ENCODE measurements at places on chromosomes 2 and 18.

GRCh38 chr18:31657823-31658669 is 26.3 kb downstream of the B4GALT6 start:
- no peak for DNase-seq

DNA sequence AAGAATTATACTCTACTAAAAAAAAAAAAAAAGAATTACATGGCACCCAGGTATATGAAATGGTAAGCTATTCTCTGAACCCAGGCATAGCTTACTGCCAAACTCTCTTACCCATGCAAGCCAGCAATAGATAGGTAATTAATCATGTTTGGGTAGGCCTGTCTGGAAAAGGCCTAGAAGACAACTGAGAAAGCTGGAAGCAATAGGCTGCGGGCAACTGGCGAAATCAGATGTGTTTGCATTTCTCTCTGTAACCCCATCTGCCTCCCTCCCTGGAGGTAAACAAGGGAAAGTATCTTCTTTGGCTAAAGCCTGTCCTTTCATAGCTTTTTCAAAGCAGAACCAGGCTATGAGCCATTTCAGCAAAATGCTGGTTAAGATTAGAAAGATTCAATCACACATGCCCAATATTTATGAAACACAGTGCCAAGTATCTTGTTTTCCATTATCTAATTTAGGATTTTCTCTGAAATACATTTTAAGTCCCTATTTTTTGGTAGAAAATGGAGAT is 934.8 kb upstream of the DDX18 start:
- DNase-seq: no peak

GRCh38 chr2:6957910-6958615 is 40.9 kb downstream of the RNF144A start:
- DNase-seq: no peak

DNA sequence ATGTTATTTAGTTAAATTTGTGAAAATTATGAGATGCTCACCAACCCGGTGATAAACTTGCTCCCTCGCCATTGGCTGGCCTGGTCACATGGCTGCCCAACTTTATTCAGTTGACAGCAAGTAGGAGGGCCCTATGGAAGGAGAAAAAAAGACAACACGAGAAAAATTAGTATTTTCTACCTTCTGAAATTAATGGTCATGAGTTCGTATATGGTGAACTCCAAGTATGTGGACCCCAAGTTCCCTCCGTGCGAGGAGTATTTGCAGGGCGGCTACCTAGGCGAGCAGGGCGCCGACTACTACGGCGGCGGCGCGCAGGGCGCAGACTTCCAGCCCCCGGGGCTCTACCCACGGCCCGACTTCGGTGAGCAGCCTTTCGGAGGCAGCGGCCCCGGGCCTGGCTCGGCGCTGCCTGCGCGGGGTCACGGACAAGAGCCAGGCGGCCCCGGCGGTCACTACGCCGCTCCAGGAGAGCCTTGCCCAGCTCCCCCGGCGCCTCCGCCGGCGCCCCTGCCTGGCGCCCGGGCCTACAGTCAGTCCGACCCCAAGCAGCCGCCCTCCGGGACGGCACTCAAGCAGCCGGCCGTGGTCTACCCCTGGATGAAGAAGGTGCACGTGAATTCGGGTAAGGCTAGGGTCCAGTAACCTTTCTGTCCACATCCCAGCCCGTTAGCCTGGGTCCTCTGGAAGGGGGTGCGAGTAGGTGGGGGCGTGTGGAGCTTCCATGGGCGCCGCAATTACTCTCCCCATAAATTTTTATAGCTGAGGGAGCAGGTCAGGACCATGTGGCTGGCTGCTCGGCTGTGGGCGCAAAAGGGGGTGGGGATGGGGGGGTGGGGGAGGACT is at the start of gene HOXD4:
Gene HOXD4, plus strand, starts transcription at position 109 of the 846 bp plus-strand sequence. Its CDS starts 84 bp downstream, at position 193.
- DNase-seq: peak; percentile 73

GRCh38 chr2:109594246-109594885 is 19.4 kb downstream of the SEPTIN10 start:
- no peak for DNase-seq

- DNase-seq: no peak
Observed at GRCh38 chr2:46564350-46564749, 85.0 kb downstream of the TMEM247 start.

- no peak for DNase-seq
Observed at GRCh38 chr2:172437419-172438341, 10.3 kb downstream of the ITGA6 start.

DNA sequence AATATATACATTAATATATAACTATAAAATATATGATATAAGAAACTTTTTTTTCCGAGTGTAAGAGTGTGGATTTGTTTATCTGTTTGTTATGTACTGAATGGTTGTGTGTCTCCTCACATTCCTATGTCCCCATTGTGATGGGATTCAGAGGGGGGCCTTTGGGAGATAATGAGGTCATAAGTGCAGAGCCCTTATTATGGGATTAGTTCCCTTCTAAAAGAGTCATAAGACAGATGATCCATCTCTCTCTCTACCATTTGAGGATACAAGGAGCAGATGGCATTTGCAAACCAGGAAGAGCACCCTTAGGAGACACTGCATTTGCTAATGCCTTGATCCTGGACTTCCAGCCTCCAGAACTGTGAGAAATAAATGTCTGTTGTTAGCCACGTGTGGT is 30.3 kb upstream of the SAP130 start:
- no peak for DNase-seq

- DNase-seq: peak; percentile 3
Observed at GRCh38 chr2:85264471-85264870, 63.3 kb downstream of the TGOLN2 start.

DNA sequence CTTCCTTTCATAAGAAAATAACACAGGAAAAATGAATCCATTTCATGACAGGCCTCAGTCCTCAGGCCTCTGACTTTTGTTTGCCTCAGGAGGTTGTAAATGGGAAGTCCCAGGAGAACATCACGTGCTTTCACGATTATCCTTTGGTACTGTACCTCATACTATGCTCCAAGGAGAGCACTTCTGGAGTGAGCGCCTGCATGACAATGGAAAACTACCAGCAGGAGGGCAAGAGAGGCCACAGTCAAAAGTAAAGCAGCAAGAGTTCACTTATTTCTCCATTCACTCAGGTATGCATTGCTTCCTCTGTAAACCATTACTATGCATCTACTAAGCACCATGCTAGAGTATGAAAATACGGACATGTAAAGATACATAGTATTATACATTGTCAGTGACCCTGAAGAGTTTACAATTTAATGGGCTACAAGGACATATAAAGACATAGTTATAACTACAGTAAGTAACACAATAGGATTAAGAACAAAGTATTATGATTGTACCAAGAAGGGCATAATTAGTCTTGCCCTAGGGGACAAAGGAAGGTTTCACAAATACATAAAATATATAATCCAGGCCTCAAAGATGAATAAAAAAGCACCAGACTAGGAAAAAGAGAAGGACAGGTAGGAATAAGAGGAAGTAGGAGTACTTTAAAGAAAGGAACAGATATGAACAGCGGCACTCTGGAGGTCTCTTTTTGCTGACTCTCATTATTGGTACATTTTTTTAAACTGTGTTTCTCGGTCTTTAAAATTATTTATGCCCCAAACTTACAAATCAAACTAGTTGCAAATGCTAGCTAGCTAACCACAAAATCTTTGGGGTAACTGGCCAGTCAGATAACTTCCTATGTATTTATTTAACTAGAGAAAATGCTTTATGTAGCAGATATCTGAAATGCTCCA is 806.7 kb downstream of the NRXN1 start:
- no peak for DNase-seq

GRCh38 chr2:21282515-21282898 is 158.7 kb downstream of the TDRD15 start:
- DNase-seq: no peak

DNA sequence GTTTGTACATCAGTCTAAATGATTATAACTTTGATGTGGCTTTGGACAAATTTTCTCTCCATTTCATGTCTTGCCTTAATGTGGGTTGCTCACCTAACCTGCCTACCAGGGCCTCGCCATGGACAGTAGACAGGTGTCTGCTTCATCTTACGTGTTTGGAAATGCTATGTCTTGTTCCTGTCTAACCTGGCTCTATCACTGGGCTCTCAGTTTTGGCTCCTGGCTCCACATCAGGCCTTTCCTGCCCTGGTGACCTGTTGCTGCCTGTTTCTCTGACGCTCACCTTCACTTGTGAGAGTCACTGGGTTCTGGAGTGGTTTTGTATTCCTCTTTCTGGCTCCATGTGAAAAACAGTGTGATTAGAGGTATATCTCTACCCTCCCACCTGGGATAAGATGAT is 65.9 kb downstream of the PHLPP1 start:
- DNase-seq: no peak

- DNase-seq: no peak
Observed at GRCh38 chr2:230668939-230669303, 43.7 kb upstream of the CAB39 start.

DNA sequence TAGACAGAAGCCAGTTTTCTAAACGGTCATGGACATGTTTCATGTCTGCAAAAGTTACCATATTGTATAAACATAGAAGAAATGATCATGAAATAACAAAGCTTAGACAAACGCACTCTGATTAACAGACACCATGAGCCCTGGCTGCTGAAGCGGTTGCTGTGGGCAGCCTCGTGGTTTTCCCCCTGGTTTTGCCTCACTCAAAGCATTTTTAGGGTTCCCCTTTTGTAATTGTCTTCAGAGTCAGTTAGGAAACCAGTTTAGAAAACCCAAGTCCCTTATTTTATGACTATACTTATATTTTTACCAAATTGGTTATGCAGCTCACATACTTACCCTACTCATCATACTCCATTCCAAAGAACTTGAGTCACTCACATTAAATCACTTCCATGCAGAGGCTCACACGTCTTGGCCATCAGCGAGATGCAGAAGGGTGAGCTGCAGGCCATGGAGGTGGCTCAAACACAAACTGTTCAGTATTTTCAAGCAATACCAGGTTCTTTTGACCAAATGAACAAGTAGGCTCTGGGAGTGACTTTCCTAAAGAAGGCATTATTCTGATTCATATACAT is 105.6 kb upstream of the SALL3 start:
- DNase-seq: no peak

DNA sequence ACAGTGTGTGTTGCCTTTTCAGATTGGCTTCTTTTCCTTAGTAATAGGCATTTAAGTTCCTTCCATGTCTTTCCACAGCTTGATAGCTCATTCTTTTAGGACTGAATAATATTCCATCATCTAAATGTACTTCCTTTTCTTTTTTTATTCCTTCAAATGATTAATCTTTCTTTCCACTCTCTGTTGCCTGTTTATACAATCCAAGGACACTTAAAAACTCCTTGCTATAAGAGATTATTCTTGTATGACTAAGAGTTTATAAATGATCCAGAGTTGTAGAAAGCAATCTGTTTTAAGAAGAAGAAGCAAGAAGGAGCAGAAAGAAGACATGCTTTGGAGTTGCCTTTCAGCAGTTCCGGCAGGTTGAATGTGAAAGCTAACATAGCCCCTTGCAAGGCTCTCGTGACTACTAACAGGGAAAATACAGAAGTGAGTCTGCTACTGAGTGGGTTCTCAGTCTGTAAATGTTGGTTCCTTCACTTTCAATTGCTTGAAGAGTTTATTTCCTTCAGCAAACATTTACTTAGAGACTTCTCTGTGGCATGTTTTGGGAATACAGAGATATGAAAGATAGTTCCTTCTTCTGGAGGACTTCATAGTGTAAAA is 123.0 kb downstream of the PMAIP1 start:
- DNase-seq: no peak

Measured in mesenteric fat pad (tissue), 1 donor.